Left forelimb (tissue), 1 donor: ENCODE measurements at places on chromosomes 1 and 21.

DNA sequence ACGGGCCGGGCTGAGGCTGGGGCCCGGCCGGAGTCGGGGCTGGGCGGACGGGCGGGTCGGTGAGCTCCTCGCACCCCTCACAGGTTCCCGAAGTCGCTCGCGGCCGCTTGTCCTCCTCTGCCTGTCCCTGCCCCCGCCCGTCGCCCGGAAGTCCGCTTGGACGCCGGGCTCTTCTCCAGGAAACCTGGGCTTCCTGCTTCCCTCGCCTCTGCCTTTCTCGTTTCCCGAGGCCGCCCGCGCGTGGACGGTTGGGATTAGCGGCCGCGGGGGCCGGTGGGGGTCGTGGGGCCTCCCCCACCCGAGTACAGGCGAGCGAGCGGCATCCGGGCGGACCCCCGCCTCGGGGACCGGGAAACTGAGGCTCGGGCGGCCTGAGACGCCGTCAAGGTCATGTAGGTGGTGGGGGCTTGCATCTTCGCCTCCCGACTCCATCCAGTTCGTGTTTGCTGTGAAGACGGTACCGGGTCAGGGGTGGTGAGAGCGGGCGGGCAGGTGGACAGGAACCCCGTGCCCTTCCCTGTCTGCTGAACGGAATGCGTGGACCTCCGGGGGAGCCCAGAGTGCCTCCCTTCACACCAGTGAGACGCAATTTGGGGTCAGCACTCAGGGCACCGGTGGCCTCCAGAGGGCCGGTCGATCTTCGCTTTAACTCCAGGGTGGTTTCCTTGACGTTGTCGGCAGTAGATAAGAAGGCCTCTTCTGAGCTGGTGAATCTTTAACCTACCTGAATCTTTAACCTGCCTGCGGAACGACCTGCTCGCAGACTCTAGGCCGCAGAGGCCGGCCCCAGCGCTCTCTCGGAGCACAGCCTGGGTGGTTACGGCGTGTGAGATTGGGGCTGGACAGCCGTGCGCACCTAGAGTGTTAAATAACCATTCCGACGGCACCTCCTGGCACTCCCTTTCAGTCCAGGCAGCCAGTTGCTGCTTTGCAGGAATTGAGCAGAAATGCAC lies 686 bp downstream of the ARF1 start:
- DNase-seq, result peak; percentile 76

DNA sequence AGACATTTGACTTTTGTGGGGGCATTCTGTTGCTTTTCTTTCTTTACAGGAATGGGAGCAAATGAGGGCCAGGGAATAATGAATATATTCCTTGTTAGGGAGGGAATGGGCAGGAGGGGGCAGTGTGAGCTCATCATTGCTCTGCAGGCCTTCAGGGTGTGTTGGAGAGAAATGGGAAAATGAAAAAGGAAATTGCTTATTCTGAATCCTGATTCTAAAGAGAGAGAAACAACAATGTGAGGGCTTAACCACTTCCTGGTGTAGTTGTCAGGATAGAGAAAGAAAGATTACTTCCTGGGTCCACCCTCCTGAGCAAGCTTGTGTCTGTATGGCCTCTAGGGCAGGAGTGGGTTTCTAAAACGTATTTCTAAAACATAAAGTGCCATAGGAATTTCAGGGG lies 28.3 kb downstream of the VANGL2 start:
- no peak for DNase-seq

DNA sequence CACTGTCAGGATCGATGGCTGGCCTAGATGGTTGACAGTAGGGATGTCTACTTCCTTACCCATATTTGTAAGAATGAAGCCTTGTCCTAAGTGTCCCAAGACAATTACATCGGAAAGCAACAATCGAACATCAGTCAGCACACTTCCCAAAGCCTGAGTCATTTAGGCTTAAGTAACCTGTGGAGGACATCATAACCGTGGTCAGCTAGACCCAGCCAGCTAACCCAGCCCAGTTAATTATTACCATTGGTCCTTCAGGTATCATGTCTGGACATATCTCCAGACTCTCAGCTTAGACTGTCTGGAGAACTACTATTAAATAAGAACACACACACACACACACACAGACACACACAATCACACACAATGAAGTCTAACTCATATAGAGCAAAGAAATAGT lies 264.7 kb downstream of the TRABD2B start:
- no peak for DNase-seq

DNA sequence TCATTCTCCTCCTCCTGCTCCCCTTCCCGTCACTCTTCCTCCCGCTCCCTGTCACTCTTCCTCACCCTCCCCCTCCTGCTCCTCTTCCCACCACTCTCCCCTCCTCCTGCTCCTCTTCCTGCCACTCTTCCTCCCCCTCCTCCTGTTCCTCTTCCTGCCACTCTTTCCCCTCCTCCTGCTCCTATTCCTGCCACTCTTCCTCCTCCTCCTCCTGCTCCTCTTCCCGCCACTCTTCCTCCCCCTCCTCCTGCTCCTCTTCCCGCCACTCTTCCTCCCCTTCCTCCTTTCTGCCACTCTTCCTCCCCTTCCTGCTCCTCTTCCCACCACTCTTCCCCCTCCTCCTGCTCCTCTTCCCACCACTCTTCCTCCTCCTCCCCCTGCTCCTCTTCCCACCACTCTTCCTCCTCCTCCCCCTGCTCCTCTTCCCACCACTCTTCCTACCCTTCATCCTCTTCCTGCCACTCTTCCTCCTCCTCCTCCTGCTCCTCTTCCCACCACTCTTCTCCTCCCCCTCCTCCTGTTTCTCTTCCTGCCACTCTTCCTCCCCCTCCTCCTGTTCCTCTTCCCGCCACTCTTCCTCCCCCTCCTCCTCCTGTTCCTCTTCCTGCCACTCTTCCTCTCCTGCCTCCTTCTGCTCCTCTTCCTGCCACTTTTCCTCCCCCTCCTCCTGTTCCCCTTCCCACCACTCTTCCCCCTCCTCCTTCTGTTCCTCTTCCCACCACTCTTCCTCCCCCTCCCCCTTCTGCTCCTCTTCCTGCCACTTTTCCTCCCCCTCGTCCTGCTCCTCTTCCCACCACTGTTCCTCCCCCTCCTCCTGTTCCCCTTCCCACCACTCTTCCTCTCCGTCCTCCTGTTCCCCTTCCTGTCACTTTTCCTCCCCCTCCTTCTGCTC lies 28.7 kb upstream of the ARTN start:
- DNase-seq, result peak; percentile 44

GRCh38 chr1:246338546-246338945 lies 168.5 kb downstream of the SMYD3 start:
- no peak for DNase-seq

GRCh38 chr1:98051065-98051675 lies 130.3 kb upstream of the DPYD start:
- DNase-seq, result no peak

DNA sequence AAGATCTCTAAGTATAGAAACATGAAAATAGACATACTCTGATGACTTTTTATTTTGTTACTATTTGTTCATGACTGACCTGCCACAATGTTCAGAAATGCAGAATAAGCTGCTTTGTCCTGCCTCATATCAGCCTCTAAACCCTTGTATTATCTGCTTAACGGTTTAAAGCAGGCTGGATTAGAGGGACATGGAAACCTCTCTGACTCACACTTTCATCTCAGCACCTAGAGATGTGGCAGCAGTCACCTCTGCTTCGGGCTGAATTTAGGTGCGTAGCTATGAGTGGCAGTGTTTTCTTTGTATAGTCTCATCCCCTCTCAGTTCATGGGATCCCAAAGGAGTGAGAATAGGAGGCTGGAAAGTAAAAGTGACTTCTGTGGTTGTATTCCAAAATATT lies 255.4 kb downstream of the RGS7 start:
- DNase-seq, result no peak

GRCh38 chr1:244970744-244971551 lies 106.6 kb upstream of the HNRNPU start:
- DNase-seq, result peak; percentile 97

GRCh38 chr1:100769323-100769722 lies 49.8 kb downstream of the VCAM1 start:
- no peak for DNase-seq

GRCh38 chr21:36803051-36803645 lies 104.2 kb downstream of the SIM2 start:
- DNase-seq, result no peak

- DNase-seq, result no peak
These were observed 24.0 kb downstream of the PPT1 start for GRCh38 chr1:40073062-40073461.

DNA sequence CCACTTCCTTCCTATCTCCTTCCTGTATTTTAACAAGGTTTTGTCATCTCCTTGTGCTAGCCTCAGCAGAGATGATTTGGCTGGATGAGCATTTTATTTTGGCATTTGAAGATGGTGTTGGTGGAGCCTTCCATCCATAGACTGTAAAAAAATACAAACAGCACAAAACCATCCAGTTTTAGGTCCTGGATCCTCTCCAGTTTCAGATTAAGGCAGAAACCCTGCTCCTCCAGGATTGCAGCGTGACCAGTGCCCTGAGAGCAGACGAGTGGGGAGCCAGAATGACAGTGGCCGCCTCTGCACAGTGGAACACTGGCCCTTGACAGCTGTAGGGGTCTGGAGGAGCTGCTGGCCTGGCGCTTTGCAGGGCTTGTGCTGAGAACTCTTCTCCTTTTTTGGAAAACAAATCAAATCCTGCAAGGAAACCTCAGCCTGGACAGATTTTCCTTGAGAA lies 72.2 kb upstream of the GADD45A start:
- DNase-seq, result peak; percentile 55

GRCh38 chr1:235416662-235417049 lies 49.4 kb downstream of the TBCE start:
- DNase-seq, result no peak

DNA sequence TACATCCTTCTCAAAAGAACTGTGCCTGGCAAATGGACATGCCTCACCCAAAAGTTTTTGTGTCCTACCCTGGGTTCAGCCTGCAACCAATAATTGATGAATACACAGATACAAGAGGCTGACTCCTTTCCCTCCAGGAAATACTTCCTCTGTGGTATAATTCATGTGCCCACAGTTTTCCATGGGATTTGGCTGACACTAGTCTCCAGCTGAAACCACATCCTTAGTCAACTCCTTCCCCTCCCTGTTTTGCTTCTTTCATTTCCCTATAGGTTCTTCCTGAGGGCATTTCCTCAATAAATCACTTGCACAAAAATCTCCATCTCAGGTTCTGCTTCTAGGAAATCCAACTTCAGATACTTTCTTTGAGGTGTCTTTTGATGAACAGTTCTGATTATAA lies 436.6 kb upstream of the C1orf87 start:
- no peak for DNase-seq

- DNase-seq, result no peak
These were observed 1.8 kb downstream of the HSF2BP start for GRCh38 chr21:43657355-43658087.

GRCh38 chr1:92882819-92883218 lies 51.0 kb downstream of the RPL5 start:
- no peak for DNase-seq

- no peak for DNase-seq
These were observed 136.2 kb downstream of the ZBTB18 start for GRCh38 chr1:244187310-244187709.

- DNase-seq, result peak; percentile 18
These were observed 25.3 kb upstream of the BTG2 start for GRCh38 chr1:203280061-203280460.

- no peak for DNase-seq
These were observed 153.5 kb downstream of the RERE start for GRCh38 chr1:8663915-8664329.

DNA sequence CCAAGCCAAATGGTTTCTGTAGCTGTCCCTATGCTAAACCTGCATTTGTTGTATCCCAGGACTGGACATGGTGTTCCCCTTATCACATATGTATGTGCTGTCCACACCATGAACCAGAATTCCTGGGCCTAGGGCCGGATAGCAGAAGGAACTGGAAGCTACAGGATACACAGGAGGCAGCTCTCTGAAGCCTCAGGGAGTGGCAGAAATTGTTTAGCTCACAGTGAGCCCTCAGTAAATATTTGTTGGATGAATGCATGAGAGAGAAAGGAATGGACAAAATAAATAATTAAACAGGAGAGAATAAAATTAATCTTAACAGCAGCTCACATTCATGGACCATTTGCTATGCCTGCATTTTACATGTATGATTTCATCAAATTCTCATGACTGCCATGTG lies 2.1 kb downstream of the NIPAL3 start:
- no peak for DNase-seq

DNA sequence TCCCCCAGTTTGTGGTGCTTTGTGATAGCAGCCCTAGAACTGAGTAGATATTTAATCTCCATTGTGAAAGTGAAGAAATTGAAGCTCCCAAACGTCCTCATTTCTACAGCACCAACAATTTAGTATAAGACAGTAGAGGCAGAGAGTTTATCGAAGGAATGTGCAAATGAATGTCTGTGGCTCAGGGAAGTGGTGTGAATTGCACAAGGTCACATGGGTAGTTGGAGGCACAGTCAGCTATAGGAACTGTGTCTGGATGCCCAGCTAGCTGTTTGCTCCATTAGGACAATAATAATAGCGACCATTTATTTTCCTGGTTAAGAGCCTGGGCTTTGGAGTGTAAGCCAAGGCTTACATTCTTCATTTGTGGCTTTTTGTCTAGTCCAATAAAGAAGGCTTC lies 144.4 kb upstream of the USP24 start:
- no peak for DNase-seq

- DNase-seq, result no peak
These were observed 240.3 kb downstream of the VAV3 start for GRCh38 chr1:107724648-107725047.

DNA sequence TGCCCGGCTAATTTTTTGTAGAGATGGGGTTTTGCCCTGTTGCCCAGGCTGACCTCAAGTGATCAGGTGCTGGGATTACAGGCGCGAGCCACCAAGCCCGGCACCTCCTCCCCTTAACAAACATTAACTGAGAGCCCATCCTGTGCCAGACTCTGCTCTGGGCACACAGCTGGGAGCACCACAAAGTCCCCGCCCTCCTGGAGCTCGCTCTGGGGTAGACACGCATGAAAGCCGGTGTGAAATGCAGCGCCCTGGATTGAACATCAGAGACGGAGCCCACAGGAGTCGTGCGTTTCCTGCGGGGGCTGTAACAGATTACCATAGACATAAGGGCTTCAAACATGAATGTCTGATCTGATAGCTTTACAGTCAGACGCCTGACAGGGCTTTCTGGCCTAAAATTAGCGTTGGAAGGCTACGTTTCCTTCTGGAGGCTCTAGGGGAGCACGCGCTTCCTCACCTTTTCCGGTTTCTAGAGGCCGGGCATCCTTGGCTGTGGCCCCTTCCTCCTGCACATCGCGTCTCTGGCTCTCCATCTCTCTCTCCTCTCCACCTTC lies 14.3 kb downstream of the SLC27A3 start:
- DNase-seq, result no peak

DNA sequence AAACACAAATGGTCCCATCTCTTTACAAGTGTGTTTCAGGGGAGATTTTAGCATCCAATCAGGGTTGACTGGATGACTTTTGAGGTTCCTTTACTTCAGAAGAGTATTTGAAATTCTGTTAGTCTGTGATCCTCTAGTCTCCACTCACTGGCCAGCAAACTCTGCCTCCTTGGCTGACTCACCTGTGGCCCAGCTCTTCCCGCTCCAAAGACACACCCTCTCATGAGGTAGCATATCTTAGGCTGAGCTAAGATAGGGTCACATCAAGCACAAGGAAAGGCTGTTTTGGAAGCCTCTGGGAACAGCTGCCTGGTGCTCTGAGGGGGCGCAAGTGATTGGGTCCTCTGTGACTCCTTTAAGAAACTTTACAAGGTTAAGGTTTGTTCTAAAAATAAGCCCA lies 102.3 kb upstream of the FGGY start:
- DNase-seq, result no peak

- no peak for DNase-seq
These were observed 31.8 kb downstream of the DHRS3 start for GRCh38 chr1:12585951-12586942.

GRCh38 chr1:170166518-170167180 lies 20.9 kb downstream of the NTMT2 start:
- DNase-seq, result no peak

GRCh38 chr1:79037085-79037484 lies 30.6 kb upstream of the ADGRL4 start:
- no peak for DNase-seq
